Glutamatergic neuron (in vitro differentiated cells): ENCODE measurements at places on chromosomes 11 and 22.

DNA sequence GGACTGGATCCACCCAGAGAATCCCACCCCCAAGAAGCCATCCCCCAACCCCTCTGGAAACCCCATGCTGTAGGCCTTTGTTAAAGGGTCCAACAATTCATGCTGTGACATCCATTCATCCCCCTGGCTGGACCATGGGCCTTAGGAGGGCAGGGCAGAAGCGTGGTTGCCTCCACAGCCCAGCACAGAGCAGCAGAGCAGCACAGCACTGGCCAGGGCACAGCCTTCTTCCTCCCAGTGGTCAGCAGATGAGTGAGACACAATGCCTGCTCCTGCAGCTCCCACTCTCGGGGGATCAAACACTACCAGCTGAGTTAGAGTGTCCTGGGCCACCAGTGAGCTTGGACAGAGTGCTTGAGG is 84.5 kb upstream of the LINC01488 start:
- DNase-seq: no peak

DNA sequence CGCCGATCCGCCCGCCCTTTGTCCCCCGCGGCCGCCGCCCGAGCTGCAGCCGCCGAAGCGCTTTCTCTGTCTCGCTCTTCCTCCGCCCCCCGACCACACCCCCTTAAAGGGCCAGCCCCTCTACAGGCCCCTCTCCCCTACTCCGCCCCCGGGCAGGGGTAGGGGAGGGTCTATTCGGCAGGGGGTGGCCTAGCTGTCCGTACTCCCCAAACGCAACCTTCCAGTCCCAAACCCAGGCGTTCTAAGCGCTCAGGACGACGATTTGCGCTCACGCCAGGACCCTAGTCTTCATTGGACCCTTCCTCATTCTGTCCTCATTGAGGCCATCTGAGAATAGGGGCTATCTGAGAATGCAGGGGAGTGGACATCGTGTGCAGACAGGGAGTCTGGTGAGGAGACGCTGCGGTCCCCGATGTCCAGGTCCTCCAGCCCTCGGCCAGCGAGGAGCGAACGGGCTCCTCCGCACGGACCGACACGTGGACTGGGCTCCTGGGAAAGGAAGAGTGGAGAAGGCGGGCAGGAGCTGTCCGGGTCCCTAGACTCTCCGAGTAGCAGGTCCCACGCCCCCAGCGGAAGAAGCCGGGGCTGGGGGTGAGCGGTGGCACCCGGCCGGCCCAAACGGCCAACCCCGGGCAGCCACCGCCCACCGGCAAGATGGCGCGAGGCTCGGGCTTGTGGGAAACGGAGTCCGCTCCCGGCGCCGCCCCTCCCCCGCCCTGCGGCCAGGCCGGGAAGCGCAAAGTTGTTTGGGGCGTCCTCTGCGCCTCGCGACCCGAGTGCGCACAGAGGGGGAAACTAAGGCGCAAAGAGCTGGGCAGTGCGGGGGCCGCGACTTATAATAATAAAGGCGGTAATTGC is at the start of gene PPP1R14B:
Gene PPP1R14B (minus strand): TSS at position 73 of the 858 bp plus-strand sequence. CDS start 270 bp downstream, outside the sequence.
- peak; percentile 93 for DNase-seq

DNA sequence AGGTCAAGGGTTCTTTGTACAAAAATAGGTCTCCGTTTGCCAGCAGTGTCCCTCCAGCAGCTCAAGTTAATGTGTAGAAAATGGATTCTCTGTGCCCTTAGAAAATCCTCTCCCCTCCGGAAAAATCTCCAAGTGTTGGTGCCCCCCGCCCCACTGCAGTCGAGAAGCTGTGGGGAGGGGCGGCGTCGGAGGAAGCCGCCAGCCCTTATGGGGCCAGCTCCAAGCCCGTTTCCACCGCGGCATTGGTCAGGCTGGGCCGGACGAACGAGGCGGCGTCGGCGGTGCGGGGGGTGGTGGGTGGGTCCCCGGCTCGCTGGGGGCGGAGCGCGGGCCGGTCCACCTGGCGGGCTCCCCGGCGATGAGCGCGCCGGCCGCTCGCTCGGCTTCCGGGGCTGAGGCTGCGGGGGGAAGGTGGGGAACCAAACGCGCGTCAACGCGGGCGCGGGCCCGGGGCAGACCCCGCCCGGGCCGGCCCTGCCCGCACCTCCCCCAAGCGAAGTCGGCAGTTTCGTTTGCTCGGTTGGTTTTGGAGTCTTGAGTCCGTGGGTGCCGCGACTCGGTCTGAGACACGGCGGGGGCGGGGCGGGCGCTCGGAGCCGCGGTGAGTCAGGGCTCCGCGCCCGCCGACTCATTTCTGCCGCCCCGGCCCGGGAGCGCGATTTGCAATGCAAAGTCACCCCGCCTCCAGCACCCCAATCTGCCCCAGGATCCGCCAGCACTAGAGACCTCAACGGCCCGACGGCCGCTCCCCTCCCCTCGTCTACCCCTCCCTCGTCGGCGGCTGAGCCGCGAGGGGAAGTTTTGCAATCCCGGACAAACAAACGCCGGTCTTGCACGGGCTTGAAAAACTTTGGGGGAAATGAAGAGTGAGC is 1.4 kb downstream of the ASCL2 start:
- no peak for DNase-seq

- no peak for DNase-seq
Observed at GRCh38 chr22:45499746-45500145, 2.9 kb upstream of the FBLN1 start.

GRCh38 chr11:75449776-75450175 is 16.8 kb upstream of the KLHL35 start:
- DNase-seq: no peak

DNA sequence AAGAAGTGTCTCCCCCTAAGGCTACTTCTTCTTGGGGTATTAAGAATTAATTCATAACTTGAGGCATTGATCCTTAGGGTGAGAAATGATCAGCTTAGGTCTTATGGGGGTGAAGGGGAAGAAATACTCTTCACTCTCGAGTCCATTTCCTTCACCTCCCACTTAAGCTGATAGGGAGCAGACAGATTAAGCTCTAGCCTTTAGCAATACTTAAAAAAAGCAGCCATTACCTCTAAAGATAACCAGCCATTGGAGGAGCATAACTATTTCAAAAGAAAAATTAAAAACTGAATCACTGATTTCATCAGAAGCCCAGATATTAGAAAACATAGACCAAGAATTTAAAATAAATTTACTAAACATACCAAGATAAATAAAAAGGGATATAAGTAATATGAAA is 60.5 kb downstream of the ENTHD1 start:
- no peak for DNase-seq

- DNase-seq: no peak
Observed at GRCh38 chr11:121067453-121067852, 33.6 kb upstream of the TECTA start.

- no peak for DNase-seq
Observed at GRCh38 chr22:41245917-41246499, 5.3 kb upstream of the CHADL start.

DNA sequence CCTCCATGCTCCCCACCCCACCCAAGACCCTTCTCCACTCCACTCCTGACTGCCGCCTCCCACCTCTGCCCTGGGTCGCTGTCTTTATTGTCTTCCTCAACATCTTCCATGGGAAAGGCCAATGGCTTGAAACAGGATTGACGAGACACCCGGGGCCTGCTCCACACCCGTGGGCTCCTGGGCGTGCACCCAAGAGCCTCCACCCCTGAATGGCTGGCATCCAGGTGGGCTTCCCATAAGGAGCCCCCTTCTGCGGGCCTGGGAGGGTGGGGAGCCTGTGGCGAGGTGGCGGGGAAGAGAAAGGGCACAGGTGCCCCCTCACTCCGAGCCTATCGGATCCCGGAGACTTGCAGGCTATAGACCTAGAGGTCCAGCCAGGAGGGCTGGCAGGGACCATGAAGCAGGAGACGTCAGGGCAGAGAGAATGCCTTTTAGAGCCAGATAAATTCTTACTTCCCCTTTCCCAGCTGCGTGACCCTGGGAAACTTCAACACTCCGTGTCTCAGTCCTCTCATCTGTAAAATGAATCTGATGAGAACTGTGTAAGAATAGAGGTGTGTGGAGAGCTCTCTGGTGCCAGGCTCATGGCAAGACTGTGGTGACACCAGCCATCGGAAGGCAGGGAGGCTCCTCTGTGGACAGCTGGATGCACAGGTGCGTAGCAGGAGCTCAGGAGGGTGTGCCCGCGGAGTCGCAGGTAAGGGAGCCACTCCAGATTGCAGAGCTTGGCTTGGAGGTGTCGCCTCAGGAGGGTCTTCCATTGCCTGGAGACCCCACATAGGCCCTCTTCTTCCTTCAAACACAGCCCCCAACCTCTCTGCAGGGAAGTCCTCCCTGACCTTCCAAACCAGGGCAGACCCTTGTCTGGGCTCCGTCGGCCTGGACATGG is 53.9 kb downstream of the SMIM38 start:
- no peak for DNase-seq

GRCh38 chr22:49427341-49427740 is 400.3 kb downstream of the BRD1 start:
- no peak for DNase-seq

DNA sequence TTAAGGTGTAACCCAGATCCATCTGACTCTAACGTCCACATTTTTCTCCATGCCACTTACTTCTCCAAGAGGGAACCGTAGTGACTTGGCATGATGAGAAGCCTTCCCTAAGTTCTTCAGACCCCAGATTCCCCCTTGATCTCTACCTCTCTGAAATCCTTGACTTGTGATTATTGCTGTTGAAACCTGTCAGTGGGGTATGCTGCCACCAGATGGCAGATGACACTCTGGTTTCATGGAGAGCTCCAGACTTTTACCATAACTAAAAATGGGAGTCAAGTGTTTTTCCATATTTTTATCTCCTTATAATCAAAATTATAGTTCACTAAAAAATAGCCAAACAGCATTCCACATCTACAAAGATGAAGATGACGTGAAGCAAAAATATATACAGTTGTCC is 504.2 kb downstream of the SOX6 start:
- peak; percentile 40 for DNase-seq

GRCh38 chr11:132056689-132057088 is 686.3 kb downstream of the NTM start:
- DNase-seq: no peak

DNA sequence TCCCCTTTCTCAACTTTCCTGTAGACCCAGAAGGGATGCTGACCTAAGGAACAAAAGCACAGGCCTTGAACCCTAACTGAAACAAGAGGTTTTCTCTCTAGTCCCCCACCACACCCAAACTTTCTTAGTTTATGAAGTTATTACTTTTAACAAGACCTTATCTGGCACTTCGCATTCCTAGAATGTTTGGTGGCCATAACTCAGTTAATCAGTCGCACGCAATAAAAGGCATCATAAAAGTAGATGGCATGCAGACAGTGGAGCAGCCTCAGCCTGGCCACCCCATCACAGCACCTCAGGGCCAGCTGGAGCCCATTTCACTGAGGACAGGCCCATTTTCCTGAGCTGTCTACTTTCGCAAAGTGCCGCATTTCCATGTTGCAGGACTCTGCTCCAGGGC is 301.9 kb downstream of the OPCML start:
- DNase-seq: no peak

- no peak for DNase-seq
Observed at GRCh38 chr11:93025558-93026255, 56.3 kb downstream of the MTNR1B start.

DNA sequence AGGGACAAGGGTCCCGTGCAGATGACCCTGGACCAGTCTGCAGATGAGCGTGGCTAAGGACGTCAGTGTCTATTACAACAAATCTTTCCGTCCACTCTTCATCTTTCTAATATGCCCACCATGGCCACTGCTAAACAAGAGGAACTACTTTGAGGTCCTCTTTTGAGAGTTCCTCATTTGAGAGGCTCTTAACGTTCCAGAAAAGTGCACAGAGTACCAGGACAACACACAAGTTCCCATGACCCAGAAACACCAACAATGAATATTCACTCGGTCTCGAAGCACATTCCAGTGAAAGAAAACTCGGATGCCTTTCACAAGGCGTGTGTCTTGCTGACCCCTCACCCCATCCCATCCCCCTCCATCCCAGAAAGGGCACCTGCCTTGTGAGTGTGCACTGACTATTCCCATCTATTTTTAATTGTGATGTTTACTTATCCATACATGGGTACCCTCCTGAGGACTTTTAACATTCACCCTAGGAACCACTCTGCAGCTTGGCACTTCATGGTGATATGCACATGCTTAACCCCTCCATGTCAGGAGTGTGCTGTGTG is 157.0 kb downstream of the SHANK2 start:
- DNase-seq: no peak

GRCh38 chr11:110453684-110454354 is 24.1 kb downstream of the FDX1 start:
- no peak for DNase-seq

DNA sequence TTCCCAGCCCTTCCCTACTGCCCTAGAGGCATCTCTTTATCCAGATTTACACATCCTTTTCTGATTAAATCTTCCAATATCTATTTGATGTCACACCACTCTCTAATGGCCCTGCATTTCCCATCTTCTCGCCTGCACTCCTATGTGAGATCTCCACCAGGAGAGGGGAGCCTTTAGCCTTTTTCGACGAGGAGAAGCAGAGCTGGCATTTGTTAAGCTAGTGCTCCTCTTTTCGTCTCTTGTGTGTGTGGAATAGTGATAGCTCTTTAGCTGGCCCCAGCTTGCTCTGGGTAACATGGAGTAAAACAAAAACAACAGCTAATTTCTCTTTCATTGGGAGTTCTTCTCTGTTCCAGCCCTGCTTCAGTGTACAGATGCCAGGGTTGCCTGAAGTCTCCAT is 536.5 kb downstream of the NTM start:
- DNase-seq: no peak

DNA sequence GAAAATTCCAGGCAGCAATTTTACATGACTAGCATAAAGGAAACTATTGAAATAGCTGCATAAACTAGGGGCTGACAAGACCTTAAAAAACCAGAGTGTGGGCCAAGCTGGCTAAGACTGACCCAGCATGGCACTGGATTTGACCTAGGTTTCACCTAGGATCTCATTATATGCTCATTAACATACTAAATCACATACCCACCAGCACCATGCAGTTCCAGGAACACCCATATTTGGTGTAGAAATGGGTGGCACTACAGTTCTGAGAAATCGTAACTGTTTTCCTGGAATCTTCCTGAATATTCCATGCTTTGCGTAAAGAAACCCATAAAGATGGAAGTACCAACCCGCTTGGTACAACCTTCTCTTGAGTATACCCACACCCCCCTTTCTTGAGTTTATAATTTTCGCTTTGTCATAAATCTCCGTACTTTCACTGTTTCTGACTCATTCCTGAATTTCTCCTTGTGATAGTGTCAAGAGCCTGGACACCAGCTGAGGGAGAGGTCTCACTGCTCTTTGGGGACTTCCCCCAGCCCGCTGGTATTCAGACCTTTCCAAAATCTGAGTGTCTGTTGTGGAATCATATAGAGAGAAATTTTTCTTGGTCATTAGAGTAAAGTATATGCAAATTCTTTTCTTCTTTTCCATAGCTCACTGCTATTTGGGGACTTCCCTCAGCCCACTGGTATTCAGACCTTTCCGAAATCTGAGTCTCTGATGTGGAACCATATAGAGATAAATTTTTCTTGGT is 55.1 kb downstream of the MTMR3 start:
- DNase-seq: no peak

GRCh38 chr11:65078151-65078550 is 5.7 kb downstream of the CDCA5 start:
- DNase-seq: peak; percentile 76

GRCh38 chr11:113796663-113797259 is 17.2 kb downstream of the CLDN25 start:
- DNase-seq: no peak
